ENCODE measurements at places on chromosomes 2 and 18.

GRCh38 chr2:109563288-109563687 lies 50.5 kb downstream of the SEPTIN10 start:
- no peak for DNase-seq

DNA sequence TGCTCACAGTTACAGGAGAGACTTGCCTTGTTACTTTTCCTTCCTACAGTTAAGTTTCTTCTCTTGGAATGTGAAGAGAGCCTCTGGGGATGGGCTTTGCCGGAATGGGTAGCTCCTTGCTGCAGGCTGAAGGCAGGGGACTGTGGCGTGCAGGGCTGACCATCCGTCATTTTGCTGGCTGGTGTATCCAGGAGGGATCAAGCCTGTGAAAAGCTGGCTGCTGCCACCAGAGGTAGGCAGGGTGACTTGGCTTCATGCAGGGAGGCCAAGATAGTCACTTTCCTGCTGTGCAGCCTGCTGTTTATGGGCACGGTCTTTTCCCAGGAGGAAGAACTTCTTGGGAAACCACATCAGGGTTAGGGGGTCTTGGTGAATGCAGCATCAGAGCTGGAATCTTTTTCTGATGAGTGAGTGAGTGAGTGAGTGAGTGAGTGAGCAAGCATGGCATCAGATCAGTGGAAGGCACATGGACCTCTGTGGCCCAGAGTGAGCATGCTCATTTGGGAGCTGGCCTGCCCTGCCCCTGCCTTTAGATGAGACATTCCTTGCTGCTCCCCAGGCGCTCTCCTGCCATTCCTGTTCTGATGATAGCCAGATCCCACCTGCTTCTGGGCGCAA lies 33.0 kb downstream of the FHOD3 start:
- DNase-seq = no peak

DNA sequence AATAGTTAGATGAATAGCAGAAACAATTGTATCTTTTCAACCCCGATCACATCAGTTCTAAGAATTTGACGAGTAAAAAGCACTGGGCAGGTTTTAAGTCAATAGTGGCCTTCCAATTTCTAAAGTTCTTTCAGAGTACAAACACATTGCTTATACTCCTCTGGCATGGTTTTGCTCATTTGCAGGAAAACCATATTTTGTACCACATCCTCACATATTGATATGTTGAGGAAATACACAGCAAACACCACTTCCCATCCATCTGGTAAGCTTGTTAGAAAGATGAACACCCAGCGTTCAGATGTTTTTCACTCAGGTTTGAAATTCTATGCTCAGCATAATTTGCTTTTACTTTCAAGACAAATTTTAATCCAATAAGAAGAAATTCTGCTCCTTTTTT lies 344.6 kb upstream of the ACVR2A start:
- no peak for DNase-seq

DNA sequence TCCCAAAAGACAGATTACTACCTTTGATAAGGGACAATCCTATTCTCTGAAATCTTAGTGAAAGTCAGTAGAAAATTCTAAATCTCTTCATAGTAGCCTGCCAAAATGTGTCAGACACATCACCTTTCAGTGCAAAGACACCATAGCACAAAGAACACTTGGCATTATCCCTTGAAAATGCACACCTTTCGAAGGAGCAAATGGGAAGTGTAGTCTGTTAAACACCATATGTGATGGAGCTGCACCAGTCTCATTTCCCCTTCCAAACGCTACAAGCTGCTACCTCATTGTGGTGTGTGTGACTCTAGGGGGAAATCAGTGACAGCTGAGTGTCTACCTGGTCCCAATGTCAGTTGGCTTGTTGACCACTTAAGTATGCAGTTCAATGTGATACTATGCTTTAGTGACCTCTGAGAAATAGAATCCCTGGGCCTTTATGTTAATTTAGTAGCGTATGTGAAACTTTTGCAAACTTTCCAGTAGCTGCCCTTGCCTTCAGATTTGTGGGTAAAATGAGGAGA lies 551.7 kb downstream of the ARHGAP15 start:
- DNase-seq = no peak

GRCh38 chr2:136395582-136395981 lies 277.6 kb upstream of the CXCR4 start:
- no peak for DNase-seq

- DNase-seq = no peak
Measured at GRCh38 chr2:210445116-210445707, 31.3 kb downstream of the LANCL1 start.

DNA sequence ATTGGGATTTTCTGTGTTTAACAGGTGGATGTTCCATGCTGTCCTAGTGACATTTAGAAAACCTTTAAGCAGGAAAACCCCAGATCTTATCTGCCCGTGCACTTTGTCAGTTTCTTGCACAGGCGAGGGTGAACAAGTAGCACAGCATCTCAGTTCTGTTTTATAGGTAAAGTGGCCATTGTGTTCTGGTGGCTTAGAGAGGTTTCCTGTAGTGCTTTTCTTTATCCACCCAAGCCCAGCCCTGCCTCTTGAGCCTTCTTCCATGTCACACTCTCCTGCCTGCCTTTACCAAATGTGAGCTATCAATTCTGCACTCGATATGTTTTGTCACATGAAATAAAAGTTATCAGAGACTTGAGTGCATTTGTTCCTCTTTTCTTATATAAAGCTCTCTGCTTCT lies 135.3 kb upstream of the NOSTRIN start:
- DNase-seq = peak; percentile 21

All from DMS79 treated with DMSO at 0.1 percent for 48 hours (cell line).